ENCODE measurements at places on chromosomes 1 and 21.

GRCh38 chr1:210557426-210558077, 228.8 kb downstream of the HHAT start:
- no peak for DNase-seq

DNA sequence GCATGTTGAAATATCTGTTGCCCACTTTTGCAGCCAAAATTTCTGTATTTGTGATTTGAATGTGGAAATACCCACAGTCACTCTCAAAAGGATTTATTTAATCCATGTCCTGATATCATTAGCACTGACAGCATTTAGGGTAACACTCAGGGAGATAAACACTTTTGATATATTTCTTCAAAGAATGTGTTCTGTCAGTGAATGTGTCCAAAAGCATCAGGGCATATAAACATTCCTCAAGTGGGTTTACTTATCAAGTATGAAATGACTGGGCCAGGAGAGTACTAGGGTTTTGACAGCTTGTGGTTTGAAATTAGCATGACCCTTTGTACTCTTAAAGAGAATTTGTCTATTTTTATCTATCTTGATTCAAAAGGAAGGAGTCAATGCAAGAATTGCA, 1302.1 kb upstream of the ADGRL2 start:
- DNase-seq, result no peak

GRCh38 chr1:106875622-106876021, 180.9 kb upstream of the PRMT6 start:
- DNase-seq, result no peak

GRCh38 chr1:111448482-111448917, 556 bp downstream of the WDR77 start:
- DNase-seq, result no peak

DNA sequence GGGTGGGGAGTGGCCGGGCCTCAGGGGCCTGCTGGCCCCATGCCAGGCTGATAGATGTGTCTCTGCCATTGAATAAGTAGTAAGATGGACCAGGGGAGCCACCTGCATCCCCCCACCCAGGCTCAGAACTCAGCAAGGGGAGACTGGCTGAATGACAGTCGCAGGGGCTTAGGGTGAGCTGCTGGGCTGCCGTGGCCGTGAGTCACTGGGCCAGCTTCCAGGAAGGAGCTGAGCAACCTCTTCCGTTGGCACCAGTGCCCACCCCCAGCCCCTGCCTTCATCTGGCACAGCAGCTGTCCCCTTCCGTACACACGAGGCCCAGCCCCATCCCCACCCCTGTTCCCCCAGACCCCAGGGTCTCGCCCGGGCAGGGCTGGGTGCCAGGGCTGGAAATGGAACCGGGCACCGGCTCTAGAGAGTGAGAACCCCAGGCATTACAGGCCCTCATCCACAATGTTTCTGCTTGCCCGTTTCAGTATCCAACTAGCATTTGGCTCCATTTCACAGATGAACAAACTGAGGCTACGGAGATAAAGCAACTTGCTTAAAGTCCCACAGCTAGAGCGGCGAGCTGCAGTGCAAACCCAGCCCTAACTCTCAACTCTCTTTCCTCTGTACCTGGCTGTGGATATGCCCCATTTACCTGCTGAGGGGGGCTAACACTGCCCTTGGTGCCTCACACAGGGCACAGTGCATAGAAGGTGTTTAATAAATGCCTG, 10.2 kb downstream of the WNT4 start:
- DNase-seq, result no peak

GRCh38 chr1:211908453-211908852, 77.9 kb upstream of the LPGAT1 start:
- no peak for DNase-seq

DNA sequence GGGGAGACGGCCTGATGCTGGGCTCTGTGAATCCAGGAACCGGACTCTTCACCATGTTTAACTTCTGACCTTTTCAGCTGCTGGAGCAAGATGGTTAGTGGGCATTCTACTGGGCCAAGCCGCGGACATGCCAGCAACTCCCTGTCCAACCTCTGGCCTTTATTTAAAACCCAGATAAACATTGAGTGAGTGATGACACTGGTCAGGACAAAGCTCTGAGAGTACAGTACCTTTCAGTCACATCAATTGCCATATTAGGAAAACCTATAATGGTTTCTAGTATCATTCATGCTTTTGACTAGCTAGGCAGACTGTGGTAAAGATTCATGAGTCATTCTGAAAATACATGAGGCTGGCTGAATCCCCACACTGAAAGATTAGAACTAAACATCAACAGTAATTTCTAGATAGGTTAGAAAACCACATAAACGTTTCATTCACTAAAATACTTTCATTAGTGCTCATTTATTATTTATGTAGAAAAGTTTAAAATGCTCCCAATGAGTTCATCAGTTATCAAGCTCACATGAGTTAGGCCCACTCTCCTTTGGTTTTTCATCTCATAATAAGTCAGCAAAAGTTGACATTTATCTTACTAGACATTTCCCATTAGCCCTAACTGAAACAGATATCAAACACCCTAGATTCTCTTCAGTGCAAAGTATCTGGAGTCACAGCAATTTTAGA, 7.1 kb upstream of the ACTA1 start:
- DNase-seq, result peak; percentile 47
